ENCODE measurements at places on chromosomes 3 and 15. TPM values are rescaled to one million over a fixed set of nuclear protein-coding genes. Genes with fewer than 3 reads are reported as not detected.

Gene LRRC3B
- total RNA-seq = 0.33 TPM

GRCh38 chr3:8882171-8882593, 81.1 kb downstream of the RAD18 start:
- no peak for DNase-seq

Gene FSTL1
- total RNA-seq = 1,310 TPM

Gene CACNA1D
- total RNA-seq = 1.9 TPM

Gene ZMYND10
- 0.23 TPM for total RNA-seq

Gene C3orf52
- total RNA-seq = 2.1 TPM

DNA sequence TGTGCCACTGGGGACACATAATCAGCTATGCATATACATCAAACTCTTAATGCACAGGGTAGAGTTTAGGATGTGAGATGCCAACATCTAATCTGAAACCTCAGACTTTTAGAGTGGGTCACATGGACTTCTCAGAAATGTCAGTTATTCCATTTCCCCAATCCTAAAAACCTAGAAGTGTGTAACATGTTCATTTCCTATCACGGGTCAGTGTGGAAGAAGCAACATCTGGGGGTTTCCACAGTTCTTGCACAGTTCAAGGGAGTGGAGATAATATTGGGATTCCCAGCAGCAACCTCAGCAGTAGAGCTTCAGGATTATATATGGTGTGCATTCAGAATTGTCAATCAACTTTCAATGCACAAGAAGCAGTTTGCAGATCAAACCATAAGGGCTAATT, 44.4 kb upstream of the SPRED1 start:
- DNase-seq = no peak

DNA sequence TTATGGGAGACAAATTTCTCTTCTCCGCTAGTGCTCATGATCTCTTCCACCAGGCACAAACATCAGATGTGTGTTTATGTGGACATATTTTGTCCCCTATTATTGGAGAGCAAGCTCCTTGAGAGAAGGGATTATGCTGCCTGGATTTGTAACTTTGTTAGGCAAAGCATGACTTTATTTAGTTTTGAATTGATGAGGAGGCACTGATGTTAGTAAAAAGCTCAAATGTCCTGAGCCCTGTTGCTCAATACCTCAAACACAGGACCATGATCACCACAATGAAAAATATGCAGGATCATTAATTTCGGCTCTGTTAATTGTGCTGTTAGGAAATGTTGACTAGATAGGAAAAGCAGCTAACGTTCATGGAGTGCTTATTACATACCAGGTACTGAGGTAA, 29.1 kb downstream of the SCG5 start:
- DNase-seq = no peak

Gene CASR
- not detected for total RNA-seq

- DNase-seq = no peak
Observed at GRCh38 chr3:40170395-40170794, 139.1 kb upstream of the EIF1B start.

GRCh38 chr3:161879470-161879869, 382.9 kb downstream of the OTOL1 start:
- no peak for DNase-seq

GRCh38 chr3:22621205-22621809, 581.8 kb upstream of the UBE2E2 start:
- no peak for DNase-seq

DNA sequence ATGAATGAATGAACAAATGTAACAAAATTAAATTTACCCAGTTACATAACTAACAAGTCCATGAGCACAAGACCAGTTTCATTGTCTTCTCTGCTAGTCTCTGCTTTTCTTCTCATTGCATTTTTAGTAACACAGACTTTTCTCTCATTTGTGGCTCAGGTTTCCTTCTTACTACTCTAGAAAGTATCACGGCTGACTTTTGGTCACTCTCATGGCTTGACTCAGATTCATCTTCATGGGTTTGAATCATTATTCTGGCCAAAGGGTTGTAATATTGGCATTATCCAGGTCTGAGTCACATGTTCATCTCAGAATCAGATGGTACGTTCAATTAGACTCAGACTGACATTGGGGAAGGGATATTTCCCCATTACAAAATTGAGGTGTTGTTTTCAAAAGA, 121.5 kb upstream of the SATB1 start:
- DNase-seq = no peak

Gene CCR1
- 12.0 TPM for total RNA-seq

DNA sequence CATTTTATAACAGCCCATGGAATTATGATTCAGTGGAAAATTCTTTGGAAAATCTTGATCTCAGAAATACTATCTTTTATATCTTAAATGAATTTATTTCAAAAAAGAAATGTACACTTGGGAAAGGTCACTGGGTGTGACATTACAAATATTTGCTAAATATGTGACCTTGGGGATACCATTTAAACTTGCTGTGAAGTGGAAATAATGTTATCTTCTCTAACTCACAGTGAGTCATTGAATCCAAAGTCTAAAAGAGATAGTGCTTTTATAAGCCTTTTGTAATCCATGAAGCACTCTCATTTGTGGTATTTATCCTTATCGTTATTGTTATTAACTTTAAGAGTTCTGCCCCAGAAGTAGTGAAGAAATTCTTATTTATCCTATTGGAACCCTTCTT, 289.8 kb upstream of the SEMA6D start:
- no peak for DNase-seq

Gene PLA2G4E
- not detected for total RNA-seq

GRCh38 chr3:39000008-39000450, 51.7 kb downstream of the SCN11A start:
- DNase-seq = no peak

Gene SAXO2
- total RNA-seq = 2.1 TPM

DNA sequence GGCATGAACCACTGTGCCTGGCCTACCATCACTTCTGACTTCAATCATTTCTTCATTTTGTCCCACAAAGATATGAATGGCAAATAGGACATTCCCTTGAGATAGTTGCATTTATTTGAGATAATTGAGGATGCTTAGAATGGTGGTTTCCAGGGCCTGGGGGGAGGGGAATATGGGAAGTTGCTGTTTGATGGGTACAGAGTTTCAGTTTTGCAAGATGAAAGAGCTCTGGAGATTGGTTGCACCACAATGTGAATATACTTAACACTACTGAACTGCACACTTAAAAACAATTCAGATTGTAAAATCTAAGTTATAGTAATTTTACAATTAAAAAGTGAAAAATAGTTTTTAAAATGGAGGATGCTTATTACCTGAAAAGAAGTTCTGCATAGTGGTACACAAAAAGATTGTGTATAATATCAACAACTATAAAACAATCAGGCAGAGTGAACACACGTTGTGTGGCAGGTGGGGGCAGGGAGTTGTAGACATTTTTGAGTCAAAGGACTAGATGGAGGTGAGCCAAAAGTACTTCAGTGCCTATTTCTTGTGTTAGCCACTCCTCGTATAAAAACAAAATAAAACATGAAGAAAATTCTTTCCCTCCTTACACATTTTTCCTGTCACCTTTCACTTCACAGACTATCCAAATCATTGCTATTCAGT, 18.5 kb upstream of the RIOX2 start:
- DNase-seq = no peak

DNA sequence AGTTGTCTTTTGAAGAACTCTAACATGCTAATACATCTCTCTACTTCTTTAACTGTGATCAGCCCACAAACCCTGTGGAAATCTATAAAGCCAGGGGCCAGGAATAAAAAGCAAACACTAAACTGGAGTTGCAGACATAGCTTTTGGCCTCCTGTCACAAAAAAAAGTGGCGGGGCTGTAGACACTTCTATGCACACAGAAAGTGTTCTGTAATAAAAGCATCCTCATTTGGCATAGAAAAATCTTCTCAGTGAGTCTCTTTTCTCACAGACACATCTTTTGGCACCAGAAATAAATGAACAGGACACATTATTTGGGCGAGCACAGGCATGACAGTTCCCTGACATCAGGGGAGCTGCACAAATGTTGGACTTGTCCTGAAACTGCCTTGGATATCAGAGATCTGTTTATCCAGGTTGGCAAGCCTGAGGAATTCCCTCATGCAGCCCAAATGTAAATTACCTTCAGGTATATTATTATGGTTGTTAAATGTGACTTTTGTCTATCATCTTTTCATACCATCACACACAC, 355.4 kb downstream of the FGF12 start:
- no peak for DNase-seq

Gene ROBO2
- 3.4 TPM for total RNA-seq

Gene CIB2
- 6.7 TPM for total RNA-seq

DNA sequence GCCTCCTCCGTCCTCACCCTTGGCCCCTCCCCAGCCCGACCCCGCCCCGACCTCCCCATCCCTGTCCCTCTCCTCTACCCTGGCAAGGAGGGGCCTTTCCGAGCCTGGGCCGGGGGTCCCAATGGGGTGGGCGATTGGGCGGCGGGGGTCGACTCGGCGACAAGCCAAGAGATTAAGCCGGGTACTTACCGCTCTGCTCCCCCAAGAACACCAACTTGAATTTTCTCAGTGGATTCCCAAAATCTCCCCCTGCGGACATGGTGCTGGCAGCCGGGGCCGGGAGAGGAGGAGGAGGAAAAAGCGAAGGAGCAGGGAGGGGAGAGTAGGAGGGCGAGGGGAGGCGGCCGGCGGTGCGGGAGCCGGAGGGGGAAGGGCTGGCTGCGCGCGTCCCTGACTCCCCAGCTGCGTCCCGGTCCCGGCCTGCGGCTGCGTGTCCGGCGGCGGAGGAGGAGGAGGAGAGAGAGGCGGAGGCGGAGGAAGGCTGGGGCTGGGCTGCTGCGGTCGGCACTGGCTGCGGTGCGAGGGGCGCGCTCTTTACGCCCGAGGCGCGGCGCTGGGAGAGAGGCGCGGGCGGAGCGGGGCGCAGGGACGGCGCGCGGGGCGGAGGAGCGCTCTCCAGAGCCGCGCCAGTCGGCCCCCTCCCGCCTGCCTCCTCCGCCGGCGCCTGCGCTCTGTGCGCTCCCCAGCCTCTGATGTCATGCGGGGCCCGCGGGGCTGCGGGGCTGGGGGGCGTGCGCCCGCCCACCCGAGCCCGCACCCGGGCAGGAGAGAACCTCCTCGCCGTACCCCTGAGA, at the start of gene RAB6B:
Gene RAB6B, minus strand, starts transcription at position 675 of the 794 bp plus-strand sequence. Its CDS starts 416 bp downstream, at position 259.
- peak; percentile 83 for DNase-seq

GRCh38 chr15:66707310-66708082, 5.5 kb downstream of the SMAD6 start:
- DNase-seq = no peak

DNA sequence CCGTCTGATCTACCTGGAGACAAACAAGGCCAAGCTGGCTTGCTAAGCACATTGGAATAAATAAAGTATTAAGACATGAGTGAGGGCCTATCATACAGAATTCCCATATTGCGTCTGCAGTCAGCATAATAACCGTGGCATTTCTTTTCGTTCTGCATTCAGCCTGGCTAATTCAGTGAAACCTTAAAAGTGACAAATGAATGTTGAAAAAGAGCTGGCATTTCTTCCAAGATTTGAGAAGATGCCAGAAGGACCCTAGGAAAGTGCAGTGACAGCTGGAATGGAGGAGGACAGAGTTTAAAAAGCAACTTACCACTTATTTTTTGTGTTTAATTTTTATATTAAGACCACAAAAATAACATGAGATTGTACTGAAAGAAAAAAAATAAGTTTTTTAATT, 67.1 kb downstream of the SUCLG2 start:
- no peak for DNase-seq

- no peak for DNase-seq
Observed at GRCh38 chr3:43477600-43477999, 144.2 kb downstream of the ANO10 start.

- DNase-seq = peak; percentile 72
Observed at GRCh38 chr15:41810651-41811431, 17.1 kb upstream of the JMJD7 start.

- peak; percentile 40 for DNase-seq
Observed at GRCh38 chr3:127788451-127788909, 33.8 kb downstream of the MGLL start.

Gene TBL1XR1
- 126 TPM for total RNA-seq

Gene HRG
- not detected for total RNA-seq

- DNase-seq = no peak
Observed at GRCh38 chr3:112397556-112397955, 64.6 kb downstream of the CD200 start.

DNA sequence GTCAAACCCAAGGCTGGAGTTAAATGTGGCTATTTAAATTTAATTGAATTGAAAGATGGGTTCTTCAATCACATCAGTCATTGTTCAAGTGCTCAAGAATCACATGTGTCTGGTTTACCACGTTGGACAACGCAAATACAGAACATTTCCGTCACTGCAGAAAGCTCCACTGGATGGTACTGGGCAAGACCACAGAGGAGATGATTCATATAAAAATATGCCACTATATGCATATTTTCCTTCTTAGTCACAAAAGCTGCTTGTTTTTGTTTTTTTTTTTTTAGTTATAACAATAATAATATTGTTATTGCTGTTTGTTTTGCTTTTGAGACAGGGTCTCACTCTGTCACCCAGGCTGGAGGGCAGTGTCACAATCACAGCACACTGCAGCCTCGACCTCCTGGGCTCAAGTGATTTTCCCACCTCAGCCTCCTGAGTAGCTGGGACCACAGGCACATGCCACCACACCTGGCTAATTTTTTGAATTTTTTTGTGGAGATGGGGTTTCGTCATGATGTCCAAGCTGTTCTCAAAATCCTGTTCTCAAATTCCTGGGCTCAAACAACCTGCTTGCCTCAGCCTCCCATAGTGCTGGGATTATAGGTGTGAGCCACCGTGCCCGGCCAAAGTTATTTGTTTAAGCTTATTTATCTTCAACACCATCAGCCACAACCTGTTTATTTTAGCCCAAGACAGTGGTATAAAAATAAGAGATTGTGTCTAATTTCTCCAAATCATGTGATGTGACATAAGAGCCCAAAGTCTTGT, 19.4 kb downstream of the RTP3 start:
- no peak for DNase-seq

Gene NLGN1
- total RNA-seq = 14.5 TPM

Gene KNL1
- total RNA-seq = 0.79 TPM

Gene MFSD1
- 62.0 TPM for total RNA-seq
